ENCODE measurements at places on chromosomes 4 and X.

DNA sequence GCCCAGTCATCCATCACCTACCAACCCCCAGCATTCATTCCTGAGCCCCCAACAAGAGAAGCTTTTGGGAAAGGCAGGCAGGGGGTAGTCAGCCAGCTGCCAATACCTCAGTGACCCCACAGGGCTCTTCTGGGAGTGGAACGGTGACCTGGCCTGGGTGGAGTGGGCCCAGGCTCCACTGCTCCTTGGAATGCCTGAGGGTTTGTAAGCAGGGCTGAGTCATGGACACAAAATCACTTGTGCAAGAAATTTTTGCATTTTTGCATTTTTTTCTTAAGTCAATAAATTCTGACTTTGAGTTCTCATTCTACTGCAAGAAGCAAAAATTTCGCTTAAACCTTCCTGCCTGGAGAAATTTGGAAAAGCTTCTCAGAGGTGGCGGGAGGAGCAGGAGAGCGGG lies 18.5 kb downstream of the SORCS2 start:
- DNase-seq, result no peak

DNA sequence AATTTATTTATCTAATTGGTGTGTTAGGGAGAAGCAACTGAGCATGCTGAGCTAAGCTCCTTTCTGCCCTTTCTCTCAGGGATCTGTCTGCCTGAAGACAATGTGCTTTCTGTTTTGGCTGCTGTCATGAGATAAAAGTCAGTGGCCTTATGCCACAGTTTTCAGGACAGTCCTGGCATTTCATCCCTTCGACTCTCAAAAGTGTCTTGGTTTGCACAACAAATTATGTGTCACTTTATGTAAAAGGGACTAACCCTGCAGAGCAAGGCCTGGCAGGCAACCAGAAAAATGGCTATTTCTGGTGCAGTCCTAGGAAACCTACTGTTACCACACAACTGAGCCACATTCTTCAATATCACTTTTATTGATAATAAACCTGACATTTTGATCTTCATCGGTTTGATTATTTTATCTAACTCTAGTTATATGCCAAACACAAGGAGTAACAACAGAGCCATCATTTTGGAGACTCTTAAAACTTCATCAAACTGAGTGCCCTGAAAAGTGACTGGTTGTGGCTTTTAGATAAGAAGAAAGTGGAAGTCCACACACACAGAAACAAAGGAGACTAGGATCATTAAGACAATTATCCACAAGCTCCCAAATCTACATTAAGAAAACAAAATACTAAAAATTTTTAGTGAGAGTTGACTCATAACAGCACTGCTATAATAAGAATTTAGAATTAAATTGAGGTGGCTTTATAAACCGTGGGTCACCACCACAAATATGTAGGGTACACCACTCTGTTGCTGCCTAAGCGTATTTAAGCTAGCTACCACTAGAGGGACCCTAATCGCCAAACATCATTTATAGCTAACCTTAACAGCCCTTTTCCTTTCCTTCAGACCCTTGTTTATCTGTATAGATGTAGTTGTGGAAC lies 95.9 kb upstream of the PTPN13 start:
- DNase-seq, result no peak

GRCh38 chrX:139495324-139495723 lies 35.2 kb upstream of the F9 start:
- no peak for DNase-seq

DNA sequence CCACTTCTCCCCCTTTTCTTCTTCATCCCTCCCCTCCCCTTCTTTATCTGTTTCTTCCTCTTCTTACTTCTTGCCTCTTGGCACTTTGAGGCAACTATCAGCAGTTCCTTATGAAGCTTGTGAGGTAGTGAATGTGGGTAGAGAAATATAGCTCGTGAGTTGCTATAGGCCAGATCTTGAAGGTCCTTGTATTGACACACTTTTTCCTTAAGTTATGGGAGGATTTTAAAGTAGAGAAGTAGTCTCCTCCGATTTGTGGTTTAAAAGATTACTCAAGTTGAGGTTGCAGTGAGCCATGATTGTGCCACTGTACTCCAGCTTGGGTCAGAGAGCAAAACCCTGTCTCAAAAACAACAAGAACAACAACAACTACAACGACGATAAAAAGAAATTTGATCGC lies 3.4 kb upstream of the RRAGB start:
- no peak for DNase-seq

DNA sequence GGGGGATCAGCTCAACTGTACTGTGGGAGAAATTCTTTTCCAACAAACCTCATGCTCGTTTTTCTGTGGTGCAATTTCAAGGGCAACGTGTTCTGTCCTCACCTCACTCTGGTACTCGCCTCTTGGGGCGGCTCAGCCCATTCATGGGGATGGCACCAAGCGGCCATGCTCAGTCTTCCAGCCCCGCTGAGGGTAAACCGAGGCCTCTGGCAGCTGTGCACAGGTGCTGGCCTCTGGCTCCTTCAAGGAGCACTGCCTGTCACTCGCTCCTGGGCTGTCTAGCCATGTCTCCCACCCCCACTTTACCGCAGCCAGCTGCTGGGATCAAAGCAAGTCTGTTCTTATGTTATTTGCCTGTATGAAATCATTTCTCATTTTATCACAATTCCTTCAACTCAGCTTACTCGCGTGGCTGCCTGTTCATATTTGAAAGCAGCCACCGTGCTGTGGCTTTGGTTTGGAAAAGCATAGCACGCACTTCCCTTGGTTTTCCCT lies 70.2 kb downstream of the MTMR1 start:
- no peak for DNase-seq

GRCh38 chrX:13940671-13941070 lies 89.0 kb downstream of the GEMIN8 start:
- no peak for DNase-seq

DNA sequence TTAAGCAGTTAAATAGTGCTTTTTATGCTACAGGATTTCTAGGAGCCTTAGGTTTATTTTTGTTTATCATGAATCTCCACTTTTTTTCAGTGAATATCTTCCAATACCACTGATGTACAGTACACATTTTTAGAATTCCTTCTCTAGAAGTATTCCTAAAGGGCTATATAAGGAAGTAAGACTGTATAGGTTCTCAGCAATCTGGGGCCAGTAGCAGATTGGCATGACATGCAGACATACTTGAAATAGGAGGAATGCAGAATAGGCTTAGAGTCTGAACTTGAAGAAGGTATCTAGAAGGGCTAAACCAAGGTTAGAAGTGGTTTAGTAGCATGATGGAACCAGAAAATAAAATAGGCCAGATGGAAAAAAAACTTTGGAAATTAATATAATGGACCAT lies 29.8 kb downstream of the HEPH start:
- no peak for DNase-seq

DNA sequence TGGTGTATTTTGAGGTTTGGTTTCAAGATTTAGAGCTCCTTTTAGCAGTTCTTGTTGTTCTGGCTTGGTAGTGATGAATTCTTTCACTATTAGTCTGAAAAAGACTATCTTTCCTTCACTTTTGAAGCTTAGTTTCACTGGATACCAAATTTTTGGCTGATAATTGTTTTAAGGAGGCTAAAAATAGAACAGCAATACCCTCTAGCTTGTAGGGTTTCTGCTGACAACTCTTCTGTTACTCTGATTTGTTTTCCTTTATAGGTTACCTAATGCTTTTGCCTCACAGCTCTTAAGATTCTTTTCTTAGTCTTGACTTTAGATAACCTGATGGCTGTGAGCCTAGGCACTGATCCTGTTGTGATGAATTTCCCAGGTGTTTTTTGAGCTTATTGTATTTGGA lies 33.6 kb upstream of the HEPH start:
- no peak for DNase-seq

- DNase-seq, result no peak
These were observed 19.3 kb downstream of the TSPAN5 start for GRCh38 chr4:98639108-98639507.

- DNase-seq, result no peak
These were observed 907 bp upstream of the ATP10D start for GRCh38 chr4:47484168-47484567.

DNA sequence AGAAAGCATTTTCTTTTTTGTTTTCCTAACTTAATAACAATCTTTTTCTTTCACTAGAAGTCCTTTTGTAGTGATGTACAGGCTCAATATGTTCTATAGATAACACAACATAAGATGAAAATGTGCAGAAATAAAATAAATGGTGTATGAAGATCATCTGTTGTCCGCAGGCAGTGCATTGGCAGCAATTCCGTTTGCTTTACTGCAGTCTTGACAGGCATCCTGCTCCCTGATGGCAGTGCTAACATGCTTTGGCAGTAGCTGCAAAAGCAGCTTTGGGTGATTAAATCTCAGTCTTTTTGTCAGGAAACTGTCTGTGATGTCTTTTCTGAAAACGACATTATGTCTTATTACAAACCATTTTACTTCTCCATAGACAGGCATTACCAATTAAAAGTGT lies 131.4 kb downstream of the TRAM1L1 start:
- DNase-seq, result no peak

GRCh38 chr4:112279025-112279881 lies 6.5 kb downstream of the TIFA start:
- DNase-seq, result no peak

- DNase-seq, result no peak
These were observed 8.7 kb downstream of the ANXA10 start for GRCh38 chr4:168101026-168101425.

DNA sequence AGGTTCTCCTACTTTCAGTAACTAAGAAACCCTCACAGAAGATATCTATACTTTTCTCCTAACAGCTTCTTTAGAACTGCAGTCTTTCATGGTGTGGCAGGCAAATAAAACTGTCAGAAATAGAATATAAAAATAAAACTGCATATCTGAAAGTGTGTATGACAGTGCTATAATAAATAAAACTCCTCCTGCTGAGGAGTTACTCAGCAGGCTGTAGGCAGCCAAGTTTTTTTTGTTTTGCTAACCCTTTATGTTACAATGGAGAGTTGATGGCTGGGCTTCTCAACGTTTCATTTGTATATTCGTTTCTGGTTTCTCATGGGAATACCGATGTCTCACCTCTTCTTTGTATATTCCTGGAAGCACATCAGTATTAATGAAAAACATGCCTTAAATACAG lies 18.2 kb upstream of the UGT2B10 start:
- DNase-seq, result no peak

- no peak for DNase-seq
These were observed 456.4 kb upstream of the HTR2C start for GRCh38 chrX:114127411-114128025.

GRCh38 chrX:141375011-141375760 lies 132.9 kb upstream of the SPANXC start:
- DNase-seq, result no peak

DNA sequence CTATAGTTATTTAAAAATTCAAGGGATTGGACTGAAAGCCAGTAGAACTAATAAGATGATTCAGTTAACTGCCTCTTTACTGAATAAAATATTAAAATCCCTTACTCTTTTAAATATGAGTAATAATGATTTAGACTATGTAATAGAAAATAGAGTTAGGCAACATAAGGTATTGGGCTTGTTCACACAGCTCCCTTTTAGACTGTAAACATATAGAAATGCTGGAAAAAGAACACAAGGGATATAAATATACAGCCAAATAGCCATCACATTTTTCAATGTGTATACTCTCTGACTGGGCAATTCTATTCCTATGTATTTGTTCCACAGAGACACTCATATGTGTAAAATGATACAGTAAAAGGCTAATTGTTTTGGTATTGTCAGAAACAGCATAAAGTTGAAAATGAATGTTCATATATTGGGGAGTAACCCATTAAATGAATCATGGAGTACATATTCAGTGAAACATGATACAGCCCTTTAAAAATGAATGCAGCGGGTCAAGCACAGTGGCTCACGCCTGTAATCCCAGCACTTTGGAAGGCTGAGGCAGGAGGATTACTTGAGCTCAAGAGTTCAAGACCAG lies 129.8 kb downstream of the TBC1D19 start:
- DNase-seq, result no peak

- DNase-seq, result no peak
These were observed 199.4 kb downstream of the PALLD start for GRCh38 chr4:168696280-168696679.

DNA sequence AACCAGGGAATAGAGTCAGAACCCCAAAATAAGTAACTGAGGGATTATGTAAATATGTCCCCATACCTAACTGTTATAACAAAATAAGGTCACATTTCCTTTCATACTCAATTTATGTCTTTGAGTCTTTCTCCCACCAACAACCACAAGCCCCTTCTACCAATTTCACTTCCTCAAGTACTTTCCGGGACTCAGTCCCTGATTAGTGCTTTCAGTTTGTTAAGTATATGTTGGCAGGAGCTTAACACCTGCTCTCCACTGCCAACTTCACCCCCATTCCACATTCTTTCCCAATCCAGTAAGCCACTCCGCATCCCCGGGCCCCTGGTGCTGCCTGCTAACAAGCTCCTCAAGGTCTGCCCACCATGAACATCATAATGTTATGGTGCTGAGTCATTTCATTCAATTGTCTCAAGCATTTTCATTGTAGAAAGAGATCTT lies 71.3 kb upstream of the SPRY1 start:
- no peak for DNase-seq

DNA sequence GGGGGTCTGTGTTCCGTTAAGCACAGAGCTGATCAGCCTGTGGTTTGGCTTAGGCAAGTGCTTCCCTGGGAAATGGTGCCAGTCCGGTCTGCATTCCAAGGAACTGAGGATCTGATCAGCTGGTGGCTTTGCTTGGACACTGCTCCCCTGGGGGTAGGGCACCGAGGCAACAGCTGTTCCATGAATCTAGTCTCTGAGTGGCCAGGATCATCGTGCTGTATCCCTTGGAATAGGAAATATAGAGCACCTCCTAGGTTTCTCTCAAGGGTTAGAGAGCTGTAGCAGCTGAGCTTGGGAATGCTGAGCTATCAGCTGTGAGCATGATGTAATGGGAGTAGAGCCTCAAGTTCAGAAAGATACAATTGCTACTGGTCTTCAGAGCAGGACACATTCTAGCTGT lies 863.9 kb downstream of the RAPGEF2 start:
- no peak for DNase-seq

DNA sequence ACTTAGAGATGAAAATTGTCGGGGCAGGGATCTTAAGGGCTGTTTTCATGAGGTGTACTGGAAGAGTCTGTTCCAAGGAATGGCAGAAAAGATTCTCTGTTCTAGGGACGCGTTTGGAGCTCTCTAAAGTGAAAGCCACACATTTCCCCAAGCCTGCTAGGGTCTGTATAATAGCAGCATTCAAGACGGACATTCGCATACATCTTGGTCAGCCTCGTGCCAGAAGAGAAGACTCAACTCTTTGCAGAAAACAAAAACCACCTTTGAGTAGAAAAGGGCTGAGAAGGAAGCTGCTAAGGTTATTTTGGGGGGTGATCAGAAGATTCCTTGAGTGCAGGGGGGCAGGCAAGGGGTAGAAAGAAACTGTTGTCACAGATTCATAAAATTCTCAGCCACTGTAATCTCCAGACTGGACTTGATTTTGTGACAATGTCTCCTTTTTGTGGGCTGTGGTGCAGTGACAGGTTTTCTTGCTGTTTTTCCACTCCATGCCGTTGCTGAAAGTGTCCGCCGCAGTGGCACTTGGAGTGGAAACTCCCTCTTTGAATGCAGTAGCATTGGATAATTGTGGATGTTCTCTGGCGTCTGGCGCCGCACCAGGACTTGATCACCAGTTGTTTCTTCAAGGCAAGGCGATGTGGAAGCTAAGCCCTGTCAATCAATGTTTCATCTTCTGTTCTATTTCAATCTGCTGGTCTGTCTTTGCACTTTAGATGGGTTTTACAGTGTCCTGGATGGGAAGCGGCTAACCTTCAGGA lies 2.9 kb downstream of the GYG2 start:
- no peak for DNase-seq
